Stimulated activated CD8-positive, alpha-beta memory T cell treated with anti-CD3 and anti-CD28 coated beads, Interleukin-4, amount 100 ng/mL, for 1 hour (primary cell): ENCODE measurements at places on chromosomes 7 and 10.

DNA sequence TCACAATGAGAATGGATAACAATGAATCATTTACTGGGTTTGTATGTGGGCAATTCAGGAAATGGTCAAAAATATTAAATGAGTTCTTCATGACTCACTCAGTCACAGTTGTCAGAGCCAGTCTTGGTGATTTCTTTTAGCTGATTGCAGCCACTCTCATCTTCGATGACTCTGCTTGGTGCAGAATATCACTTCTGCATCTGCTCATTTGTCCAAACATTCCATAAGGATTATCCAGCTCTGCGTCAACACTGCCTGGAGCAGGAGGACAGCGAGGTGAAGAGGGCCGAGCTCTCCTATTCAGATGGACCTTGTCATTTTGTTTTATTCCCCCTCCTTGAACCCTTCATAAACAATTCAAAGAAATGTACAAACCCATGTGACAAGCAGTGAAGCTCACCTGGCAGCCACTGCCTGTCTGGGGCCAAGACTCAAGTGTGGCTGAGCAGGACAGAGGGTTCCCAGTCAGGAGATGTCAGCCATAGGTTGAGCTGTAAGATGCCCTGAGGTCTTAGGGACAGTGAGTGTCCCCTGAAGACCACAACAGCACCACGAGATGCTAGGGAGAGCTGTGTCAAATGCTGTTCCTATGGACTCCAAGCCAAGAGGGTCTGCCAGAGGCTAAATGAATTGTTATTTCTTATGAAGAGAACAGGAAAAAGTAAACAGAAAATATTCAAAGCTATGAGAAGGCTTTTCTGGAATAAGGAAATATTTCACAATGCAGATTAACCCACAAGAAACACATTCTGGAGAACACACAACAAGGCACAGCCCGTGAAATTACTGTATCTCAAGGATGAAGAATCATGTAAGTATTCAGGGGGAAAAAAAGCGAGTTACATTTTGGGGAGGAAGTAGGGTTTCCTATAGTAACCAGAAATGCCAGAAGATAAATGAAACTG, 33.1 kb upstream of the EGFR start:
- DNase-seq: no peak

DNA sequence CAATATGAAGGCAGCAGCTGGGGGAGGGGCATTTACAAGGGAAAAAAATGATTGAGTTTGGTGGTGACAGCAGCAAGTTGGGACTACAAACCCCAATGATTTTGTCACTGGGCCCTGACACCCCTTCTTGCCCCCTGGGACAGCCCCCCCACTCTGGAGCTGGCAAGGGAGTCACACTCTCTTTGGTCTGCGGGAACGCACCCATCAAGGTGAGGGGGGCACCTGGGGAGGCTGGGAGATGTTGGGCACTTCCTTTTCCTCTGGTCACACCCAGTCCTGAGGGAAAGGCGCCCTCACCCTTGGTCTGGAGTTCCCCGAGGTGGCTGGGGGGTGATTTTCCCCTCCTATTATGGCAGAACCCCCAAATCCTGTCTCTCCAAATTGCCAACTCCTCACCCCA, 24.4 kb downstream of the EPHB4 start:
- no peak for DNase-seq

GRCh38 chr7:3673524-3673923, 372.5 kb downstream of the SDK1 start:
- DNase-seq: no peak

DNA sequence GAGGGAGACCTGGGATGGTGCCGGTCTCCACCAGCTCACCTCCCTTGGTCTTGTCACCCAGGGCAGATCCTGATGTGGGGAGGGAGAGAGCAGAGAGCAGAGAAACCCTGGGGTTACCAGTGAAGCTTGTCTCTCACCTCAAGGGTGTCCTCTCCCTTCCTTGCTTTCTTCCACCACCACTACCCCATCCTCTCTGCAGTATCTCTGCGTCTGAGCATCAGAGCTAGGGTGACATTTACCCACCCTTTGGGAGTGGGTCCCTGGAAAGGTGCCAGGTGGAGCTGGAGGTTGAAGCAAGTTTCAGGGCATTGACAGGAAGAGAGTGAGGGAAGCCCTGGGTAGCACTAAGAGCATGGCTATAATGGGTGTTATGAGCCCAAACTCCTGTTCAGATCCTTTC, 75.2 kb upstream of the ANLN start:
- DNase-seq: no peak

- DNase-seq: no peak
Observed at GRCh38 chr10:79171504-79171903, 102.7 kb downstream of the ZMIZ1 start.

GRCh38 chr7:150586068-150586784, 19.0 kb downstream of the GIMAP4 start:
- DNase-seq: no peak

DNA sequence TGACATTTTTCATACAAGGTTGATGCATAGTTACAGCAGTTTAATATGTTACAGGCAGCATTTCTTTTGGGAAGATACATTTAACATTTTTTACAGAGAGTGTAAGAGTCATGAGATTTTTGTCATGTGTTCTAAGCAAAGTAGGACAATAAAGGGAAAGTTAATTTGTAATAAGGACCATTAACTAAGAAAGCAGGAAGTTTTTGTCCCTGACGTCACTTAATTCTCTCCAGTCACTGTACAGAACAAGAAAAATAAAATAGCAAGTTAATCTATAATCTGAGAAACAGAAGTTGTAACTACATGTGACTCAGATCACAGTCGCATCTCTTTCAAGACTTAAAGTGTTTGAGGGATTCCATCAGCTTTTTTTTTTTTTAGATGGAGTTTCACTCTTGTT, 49.5 kb upstream of the CAPZA2 start:
- no peak for DNase-seq

DNA sequence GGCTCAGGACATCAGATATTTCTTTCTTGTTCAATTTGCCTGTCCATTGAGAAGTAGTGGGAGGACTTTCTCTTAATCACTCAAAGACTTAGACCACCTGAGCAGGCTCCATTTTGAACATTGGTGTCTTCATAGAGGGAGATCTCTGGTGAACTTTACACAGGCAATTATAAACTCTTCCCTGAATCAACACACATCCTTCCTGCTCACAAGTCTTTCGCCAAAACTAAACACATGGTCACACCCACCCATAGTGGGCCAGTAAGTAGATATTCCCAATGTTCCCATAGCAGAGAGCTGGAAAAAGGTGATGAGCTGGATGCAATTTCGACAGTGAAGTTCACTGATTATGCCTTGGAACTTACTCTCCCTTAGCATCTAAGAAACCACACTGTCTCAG, 8.2 kb upstream of the MACC1 start:
- no peak for DNase-seq

- DNase-seq: no peak
Observed at GRCh38 chr10:101111547-101111946, 19.6 kb upstream of the TLX1 start.

DNA sequence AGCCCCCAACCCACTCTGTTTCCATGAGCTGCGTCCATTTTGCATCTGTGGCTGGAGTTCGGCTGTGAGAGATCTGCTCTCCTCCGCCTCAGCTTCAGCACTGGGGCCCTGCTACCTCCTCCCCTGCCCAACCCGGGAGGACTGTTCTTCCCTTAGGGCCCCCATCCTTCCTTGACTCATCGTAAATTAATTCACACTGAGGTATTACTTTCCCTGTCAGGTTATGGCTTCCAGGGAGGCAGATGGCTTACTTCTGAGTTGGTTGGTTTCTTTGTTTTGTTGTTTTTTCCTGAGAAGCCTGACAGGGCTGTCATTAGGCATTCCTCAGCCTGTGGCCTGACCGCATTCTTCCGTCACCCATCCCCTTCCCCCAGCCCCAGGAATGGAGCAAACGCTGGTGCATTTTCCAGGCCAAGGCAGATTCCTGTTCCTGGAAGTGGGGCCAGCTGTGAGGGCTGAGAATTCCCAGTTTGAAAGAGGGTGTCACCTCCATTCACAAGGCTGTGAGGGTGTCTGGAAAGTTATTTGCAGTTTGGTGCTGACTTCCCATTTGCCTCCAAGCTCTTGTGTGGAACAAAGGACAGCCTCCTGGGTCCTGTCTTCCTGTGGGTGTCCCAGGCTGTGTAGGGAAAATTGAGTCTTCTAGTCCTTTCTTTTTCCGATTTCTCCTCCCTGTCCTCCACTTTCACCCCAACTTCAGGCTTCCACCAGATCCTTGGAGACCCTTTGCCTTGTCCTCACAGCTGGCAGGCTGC, 11.7 kb downstream of the CPA5 start:
- DNase-seq: no peak

GRCh38 chr10:14573666-14574261, 200.9 kb downstream of the FAM107B start:
- DNase-seq: no peak

GRCh38 chr7:151366880-151367222, 25.2 kb downstream of the NUB1 start:
- DNase-seq: no peak

DNA sequence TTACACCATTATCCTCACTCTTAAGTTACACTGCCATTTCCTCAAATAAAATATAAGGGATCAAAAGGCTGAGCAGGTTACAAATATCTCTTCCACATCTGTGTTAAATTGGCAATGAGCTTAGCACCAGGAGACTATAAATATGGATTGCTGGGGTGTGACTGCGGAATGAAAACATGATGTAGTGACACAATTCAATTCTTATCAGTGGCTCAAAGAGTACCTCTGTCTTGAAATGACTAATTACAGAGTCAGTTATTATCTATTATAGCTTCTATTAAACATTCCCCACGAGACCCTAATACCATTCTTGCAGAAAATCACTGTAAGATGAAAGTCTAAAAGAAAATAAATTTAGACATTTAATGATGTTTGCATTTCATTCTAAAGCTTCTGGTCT, 67.1 kb downstream of the RELN start:
- no peak for DNase-seq

- no peak for DNase-seq
Observed at GRCh38 chr7:45591101-45591906, 17.1 kb downstream of the ADCY1 start.
